ENCODE measurements at places on chromosomes 11 and 22. TPM values are rescaled to one million over a fixed set of nuclear protein-coding genes. Genes with fewer than 3 reads are reported as not detected.
A peak's percentile ranks its signal among the peaks of the same experiment; 100 is the strongest.

DNA sequence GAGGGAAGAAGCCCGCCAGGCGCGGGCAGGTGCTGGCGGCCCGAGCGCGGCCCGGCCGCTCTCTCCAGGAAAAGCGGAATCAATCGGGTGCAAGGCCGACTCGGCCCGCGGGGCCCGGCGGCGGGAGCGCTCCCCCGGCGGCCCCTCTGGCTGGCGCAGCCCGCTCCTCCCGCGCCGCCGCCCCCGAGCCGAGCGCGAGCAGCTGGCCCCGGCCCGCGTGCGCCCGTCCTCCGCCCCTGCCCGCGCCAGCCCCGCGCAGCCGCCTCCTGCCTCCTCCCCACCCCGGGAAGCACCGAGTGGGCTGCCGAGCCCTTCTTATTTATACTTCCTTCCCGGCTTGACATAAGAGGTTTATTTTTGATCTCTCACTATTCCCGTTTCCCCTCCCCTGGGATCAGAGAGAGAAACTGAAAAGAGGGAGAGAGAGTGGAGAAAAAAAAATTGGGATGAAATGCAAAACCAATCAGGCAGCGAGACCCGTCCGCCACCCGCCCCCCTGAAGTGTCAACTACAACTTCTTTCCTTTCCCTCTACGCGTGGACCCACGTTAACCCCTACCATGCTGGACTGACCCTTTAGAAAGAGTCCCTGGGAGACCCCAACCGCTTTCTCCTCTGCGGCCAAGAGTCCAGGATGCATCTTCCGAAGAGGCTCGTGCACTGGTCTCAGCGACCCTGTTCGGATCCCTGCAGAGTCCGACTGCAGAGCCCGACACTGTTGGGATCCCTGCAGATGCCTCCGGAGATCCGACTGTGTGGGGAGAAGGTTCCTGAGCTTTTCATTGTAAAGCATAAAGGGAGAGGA is at the start of gene ADAMTS8:
TSS of gene ADAMTS8 (minus strand) at position 294 of the 804 bp plus-strand sequence. CDS start 323 bp downstream, outside the sequence.
- no peak for DNase-seq

GRCh38 chr11:102967497-102967896 is 12.0 kb upstream of the MMP13 start:
- no peak for DNase-seq

DNA sequence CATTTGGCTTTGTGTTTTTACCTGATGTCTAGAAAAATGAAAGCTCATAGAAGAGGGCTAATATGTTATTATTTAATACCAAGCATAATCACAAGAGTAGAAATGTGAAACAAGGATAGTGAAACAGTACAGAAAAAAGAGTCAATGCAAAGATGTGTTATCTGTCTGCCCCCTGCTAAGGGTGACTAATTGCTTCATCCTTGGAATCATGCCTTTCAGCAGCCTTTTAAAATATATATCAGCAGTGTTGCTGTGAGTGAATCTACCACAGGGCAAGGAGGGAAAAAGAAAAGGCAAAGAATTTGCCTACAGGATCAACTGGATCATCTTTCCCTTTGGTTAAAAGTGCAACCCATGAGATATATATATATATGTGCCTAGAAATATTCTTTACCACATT is 867.2 kb upstream of the RAG2 start:
- no peak for DNase-seq

DNA sequence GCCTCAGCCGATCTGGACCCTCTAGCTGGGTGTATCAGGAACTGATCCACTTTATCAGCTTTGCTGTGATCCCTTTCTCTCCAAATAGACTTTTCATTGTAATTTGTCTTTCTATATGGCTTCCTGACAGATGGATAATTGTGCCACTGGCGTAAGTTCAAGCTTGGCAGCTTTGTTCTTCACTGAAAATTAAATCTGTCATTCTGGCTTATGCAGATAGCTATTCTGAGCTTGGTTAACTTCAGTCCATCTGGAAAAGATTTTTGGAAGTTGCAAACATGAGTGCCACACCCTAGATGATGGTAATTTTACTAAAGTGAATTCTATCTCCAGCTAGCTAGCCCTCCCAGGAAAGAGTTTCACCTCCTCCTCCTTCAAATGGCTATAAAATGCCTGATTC is 8.1 kb downstream of the OR5A2 start:
- no peak for DNase-seq

DNA sequence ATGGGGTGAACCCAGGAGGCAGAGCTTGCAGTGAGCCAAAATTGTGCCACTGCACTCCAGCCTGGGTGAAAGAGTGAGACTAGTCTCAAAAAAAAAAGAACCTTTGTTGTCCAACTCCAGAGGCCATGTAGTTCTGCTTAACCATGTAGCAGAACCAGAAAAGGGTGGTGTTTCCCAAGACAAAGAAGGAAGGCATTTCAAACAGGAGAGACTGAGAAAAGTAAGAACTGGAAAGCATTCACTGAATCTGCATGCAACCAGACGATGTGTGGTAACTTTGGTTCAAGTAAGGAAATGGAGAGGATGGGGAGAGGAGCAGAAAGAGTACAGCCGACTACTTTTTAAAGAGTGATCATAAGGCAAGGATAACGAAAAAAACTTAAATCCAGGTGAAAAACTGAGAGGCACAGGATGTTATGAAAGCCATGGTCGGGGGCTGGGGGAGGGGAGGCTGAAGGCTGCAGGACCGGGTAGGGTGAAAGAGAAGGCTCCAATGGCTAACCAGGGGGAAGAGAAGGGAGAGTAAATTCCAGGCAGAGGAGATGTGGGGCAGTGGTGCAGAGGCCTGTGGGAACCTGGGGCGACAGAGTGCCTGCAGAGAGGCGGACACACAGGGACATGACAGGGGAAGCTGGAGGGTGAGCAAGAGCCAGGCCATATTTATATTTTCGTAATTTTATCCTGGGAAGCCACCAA is 48.8 kb downstream of the MAPK1 start:
- DNase-seq: no peak

GRCh38 chr11:16982256-16982671 is 31.9 kb downstream of the PLEKHA7 start:
- DNase-seq: peak; percentile 56

- peak; percentile 74 for DNase-seq
These were observed 88.1 kb downstream of the KCNQ1 start for GRCh38 chr11:2532704-2533586.

- no peak for DNase-seq
These were observed 22.9 kb upstream of the CRYBB3 start for GRCh38 chr22:25176799-25177198.

GRCh38 chr11:17021511-17021910 is 7.3 kb upstream of the PLEKHA7 start:
- no peak for DNase-seq

- peak; percentile 42 for DNase-seq
These were observed 26.6 kb downstream of the RAB30 start for GRCh38 chr11:83044958-83045712.

- DNase-seq: no peak
These were observed 488.0 kb upstream of the CCDC90B start for GRCh38 chr11:83773950-83774880.

DNA sequence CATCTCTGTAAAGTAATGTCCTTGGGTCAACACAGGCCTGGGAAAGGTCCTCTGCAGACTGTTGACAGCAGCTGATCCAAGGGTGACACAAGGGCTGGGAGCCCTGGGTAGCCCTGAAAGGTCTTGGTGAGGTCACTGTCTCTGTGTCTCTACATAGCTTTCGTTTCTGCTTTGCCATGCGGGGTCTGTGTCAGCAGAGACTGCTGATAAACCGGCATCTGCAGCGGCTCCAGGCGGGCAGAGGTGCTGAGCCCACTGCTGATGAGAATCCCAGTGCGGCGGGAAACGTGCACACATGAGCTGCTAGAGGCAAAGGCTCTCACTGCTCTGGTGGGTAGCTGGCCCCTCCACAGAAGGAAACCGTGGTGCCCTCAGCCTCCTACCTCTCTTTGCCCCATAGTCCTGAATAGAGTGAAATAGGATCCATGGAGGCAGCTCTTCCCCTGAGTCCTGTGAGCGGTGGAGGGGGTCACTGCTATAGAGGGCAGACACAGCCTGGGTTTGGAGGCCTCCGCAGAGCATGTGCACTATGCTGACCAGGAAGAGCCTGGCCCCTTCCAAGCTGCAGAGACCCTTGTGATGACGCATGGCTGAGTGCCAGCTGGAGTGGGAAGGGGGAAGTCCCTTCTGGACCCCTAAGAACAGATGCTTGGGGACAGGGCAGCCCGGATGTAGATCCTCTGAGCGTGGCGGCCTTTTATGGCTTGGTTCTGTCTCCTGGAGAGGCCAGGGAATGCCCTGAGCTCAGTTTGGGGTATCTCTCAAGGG is 17.8 kb upstream of the ST3GAL4 start:
- DNase-seq: no peak

- no peak for DNase-seq
These were observed 952.5 kb downstream of the OPCML start for GRCh38 chr11:132579634-132580327.

DNA sequence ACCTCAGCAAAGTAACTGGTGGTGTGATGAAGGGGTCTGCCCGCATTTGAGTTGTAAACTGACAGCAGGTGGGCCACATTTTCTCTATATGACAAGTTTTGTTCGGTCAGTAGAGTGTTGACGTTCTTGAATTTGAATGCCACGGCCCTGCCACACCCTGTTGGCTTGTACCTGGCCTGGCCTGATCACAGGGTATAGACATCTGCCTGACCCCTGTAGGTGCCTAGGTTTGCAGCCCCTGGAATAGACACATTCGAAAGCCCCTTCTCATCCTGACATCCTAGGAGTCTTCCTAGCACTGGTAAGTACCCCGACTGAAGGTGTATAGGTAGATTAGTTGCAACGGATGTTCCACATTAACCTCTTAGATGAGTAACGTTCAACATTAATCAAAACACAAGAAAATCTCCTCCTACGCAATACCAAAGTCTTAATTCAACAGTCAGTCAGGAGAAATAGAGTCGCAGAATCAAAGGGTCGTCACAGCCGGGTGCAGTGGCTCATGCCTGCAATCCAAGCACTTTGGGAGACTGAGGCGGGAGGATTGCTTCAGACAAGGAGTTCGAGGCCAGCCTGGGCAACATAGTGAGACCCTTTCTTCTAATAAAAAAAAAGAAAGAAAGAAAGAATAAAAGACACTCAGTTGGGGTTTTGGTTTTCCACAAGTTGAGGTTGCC is 43.6 kb upstream of the CD5 start:
- DNase-seq: no peak

DNA sequence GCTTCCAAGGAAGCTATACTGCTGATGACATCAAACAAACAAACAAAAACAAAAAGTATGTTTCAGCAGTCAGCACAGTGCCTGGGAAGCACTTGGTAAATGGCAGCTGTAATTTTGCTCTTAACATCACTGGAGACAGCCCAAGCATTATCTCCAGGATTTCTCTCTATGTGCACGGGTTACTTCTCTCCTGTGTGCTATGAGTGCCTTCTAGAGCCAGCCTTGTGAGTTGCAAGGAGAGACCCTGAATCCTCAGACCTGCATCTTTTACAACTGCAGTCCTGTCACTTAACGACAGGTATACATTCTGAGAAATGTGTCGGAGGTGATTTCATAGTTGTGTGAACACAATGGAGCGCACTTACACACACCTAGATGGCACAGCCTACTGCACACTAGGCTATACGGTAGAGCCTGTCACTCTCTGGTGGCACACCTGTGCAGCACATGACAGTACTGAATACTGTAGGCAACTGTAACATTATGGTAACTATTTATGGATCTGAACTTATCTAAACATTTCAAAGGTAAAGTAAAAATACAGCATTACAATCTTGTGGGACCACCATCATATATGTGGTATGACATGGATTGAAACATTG is 662.5 kb upstream of the B3GAT1 start:
- DNase-seq: no peak

Gene BCL2L13
- total RNA-seq: 90.3 TPM

Gene KCTD14
- 10.4 TPM for total RNA-seq

Gene TMEM258
- 18.3 TPM for total RNA-seq

Gene NRIP3
- 2.7 TPM for total RNA-seq

Gene NPAS4
- total RNA-seq: not detected

Gene HEPHL1
- total RNA-seq: 0.69 TPM

Gene TBX1
- total RNA-seq: 0.50 TPM

Gene RTN4R
- total RNA-seq: 1.2 TPM

Gene CARNS1
- 0.20 TPM for total RNA-seq

Gene TTLL1
- 18.2 TPM for total RNA-seq

Gene LDLRAD3
- 3.9 TPM for total RNA-seq

Measured in renal cortical epithelial cell (primary cell).